ENCODE measurements at places on chromosomes 6 and 20. TPM values are rescaled to one million over a fixed set of nuclear protein-coding genes. Genes with fewer than 3 reads are reported as not detected.

- no peak for DNase-seq
Observed at GRCh38 chr20:54140927-54141566, 32.7 kb downstream of the CYP24A1 start.

- DNase-seq: peak; percentile 89
Observed at GRCh38 chr6:32154514-32155161, 697 bp downstream of the PPT2 start.

DNA sequence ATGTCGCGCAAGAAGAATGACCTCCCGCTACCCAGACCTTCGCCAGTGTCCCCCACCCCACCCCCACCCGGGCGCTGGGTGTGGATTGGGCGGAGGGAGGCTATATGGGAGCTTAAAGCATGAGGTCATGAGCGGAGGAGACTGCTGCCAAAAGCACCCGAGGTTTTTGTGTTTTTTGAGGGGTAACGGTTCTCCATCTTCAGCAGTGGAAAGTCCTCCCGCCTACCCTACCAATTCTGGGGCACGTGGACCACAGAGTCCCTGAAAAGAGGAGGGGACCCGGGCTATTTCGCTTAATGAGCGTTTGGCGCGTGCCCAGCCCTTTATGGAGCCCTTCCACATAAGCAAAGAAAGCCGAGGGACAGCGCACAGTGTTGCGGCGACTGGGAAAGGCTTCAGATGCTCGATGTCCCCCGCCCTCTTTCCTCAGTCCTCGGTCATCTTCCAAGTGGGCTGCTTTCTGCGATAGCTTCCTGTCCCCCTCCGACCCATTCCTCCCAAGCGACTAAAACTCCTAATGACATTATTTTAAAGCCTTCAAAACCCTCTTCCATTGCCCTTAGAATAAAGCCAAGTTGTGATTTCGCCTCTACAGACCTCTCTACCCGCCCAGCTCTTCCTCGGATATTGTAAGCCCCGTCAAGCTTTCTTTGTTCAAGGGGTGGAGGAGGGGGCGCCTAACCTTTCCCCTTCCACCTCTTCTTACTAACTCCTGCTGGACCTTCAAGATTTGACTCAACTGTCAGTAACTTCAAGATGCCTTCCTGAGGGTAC lies 2.1 kb upstream of the TRERF1 start:
- peak; percentile 50 for DNase-seq

DNA sequence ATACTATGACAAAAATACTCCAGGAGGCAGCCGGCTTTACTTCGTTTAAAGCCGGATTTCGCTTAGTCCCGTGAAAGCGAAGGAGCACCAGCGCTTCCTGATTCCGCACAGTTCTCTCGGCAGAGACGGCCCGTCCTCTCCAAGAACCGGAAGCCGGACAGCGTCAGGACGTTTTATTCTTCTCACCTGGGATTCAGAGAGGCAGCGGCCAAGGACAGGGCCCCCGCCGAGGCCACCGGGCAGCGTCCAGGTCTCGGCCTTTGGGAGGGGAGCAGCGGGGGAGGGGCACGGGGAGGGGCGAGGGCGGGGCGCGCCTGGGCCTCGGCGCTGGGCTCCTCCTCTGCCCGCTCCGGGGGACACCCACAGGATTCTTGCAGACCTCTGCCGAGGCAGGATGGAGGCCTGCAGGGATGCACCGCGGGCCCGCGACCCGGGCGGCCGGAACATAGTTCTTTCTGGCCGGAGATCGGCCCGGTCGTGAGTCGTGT lies 2.8 kb upstream of the DIDO1 start:
- DNase-seq: peak; percentile 94

DNA sequence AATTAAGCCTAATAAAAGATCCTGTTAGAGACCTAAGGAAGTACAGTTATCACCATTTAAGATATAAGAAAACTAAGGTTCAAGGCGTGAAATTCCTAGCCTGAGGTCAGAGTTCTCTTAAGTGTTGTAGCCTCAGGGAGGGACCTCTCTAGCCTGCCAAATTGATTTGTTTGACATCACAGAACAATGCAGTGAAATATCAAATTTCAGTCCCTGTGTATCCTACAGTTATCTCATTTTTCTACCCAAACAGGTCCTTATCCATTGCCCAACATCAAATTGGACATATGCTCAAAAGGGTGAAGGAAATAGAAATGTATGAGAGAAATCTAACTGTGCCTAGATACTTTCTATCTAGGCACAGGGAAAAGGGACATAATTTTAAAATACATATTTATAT lies 63.0 kb downstream of the NCOA7 start:
- no peak for DNase-seq

DNA sequence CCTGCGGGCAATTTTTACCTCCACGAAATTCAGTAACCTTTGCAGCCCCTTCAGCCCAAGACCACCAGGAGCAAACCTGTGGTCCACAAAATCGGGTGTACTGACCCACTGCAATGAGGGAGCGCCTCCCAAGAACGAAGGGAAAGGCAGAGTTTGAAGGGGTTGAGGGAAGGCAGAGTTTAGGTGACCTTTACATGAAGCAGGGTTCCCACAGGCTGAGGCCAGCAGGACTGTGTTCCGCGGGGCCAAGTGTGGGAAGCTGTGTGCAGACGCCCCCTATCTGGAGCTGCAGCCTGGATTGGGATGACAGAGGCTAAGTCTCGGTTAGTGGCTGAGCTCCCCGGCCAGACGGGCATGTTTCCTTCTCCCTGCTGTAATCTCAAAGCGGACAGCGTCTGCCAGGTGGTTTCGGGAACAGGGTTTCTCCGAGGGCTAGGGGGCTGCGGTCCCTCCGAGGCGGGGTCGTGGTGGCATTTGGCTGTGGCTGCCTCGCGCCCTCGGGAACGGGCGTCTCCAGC lies 826 bp upstream of the PYGB start:
- peak; percentile 82 for DNase-seq

DNA sequence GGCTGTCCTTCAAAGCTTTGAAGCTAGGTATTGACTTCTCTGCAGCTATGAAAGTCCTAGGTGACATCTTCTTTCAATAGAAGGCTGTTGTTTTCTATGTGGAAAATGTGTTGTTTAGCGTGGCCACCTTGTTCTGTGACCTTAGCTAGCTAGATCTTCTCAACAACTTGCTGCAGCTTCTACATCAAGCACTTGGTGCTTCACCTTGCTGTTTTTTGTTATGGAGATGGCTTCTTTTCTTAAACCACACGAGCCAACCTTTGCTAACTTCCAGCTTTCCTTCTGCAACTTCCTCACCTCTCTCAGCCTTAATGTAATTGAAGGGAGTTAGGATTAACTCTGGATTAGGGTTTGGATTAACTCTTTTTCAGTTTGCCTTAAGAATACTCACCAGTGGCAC lies 128.6 kb upstream of the MMS22L start:
- DNase-seq: no peak

Gene C20orf141
- not detected for total RNA-seq
